ENCODE measurements at places on chromosomes 5 and 9.
A peak's percentile ranks its signal among the peaks of the same experiment; 100 is the strongest.

DNA sequence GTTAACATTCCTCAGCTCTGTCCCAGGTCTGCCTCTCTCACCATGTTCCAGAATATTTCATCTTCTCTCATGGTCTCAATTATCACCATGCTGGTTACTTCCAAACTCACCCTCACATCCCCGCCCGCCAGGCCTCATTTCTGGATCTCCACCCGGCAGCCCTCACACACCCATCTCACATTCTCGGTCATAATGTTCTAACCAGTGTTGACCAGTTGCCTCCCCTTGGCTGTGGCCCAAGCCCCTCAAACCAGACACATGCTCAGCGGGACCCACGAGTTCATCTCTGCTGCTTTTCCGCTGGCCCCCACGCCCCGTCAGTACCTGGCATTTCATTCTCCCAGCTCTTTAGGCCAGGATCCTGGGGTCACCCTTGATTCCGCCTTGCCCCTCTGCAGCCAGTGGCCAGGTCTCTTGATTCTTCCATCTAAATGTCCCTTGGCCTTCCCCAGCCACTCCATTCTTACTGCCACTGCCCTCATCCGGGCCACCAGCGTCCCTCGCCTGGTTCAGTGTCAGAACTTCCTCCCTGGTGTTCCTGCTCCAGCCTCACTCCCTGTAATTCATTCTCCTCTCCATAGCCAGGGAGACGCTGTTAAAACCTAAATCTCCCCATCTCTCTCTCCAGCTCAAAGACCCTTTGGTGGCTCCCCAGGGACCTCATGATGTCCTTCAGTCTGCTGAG lies 141.7 kb downstream of the MVB12B start:
- DNase-seq = no peak

DNA sequence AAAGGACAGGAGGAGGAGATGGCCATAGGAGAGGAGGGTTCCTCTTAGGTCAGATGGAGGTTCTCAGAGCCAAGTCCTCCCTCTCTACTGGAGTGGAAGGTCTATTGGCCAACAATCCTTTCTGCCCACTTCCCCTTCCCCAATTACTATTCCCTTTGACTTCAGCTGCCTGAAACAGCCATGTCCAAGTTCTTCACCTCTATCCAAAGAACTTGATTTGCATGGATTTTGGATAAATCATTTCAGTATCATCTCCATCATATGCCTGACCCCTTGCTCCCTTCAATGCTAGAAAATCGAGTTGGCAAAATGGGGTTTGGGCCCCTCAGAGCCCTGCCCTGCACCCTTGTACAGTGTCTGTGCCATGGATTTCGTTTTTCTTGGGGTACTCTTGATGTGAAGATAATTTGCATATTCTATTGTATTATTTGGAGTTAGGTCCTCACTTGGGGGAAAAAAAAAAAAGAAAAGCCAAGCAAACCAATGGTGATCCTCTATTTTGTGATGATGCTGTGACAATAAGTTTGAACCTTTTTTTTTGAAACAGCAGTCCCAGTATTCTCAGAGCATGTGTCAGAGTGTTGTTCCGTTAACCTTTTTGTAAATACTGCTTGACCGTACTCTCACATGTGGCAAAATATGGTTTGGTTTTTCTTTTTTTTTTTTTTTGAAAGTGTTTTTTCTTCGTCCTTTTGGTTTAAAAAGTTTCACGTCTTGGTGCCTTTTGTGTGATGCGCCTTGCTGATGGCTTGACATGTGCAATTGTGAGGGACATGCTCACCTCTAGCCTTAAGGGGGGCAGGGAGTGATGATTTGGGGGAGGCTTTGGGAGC lies 3.1 kb downstream of the EGR1 start:
- no peak for DNase-seq

DNA sequence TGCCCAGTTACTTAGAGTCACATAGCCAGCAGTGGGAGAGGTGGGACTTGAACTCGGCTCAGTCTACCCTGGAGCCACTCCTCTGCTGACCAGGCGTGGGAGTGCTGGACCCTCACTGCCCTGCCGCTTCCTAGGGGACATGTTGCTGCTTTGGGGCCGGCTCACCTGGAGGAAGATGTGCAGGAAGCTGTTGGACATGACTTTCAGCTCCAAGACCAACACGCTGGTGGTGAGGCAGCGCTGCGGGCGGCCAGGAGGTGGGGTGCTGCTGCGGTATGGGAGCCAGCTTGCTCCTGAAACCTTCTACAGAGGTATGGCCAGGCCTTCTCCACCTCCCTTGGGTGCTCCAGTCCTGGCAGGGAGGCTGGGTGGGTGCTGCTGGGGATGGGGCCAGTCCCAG lies 3.4 kb upstream of the CACFD1 start:
- DNase-seq = no peak

DNA sequence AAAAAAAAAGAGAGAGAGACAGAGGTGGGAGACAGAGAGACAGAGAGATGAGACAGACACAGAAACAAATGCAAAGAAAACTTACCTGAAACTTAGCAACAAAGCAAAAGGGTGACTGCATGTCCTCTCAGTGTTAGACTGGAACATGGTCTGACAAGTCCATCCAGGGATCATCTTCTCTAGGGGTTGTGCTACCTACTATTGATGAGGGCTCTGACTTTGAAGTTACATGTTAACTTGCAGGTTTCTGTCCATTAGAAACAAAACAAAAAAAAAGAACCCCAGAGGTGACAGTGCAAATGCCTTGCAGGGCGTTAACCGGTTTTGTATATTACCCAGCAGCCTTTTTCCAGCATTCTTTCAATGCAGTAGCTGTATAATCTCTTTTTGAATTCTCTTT lies 13.6 kb upstream of the SPARC start:
- no peak for DNase-seq

GRCh38 chr9:33858423-33858822 lies 41.5 kb downstream of the UBE2R2 start:
- DNase-seq = no peak

GRCh38 chr5:15442193-15442570 lies 57.8 kb upstream of the FBXL7 start:
- DNase-seq = no peak

- DNase-seq = no peak
Measured at GRCh38 chr9:124786881-124787573, 10.1 kb downstream of the OLFML2A start.

DNA sequence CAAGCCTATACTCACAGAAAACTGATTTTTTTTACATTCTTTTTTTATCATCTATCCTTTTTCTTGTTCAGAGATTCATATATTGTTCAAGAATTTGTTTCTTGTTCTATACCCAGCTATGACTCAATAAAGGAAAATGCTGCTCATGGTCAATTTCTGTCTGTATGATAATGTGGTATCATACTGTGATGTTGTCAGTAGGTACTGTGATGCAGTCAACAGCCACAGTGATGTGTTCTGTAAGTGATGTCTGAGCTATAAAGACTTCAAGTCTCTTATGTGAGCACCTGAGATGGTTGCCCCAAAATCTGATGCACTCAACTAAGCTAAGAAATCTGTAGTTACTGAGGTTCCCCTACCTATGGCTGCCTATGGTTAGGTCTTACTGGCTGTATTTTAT lies 294.2 kb upstream of the GRIN3A start:
- no peak for DNase-seq

DNA sequence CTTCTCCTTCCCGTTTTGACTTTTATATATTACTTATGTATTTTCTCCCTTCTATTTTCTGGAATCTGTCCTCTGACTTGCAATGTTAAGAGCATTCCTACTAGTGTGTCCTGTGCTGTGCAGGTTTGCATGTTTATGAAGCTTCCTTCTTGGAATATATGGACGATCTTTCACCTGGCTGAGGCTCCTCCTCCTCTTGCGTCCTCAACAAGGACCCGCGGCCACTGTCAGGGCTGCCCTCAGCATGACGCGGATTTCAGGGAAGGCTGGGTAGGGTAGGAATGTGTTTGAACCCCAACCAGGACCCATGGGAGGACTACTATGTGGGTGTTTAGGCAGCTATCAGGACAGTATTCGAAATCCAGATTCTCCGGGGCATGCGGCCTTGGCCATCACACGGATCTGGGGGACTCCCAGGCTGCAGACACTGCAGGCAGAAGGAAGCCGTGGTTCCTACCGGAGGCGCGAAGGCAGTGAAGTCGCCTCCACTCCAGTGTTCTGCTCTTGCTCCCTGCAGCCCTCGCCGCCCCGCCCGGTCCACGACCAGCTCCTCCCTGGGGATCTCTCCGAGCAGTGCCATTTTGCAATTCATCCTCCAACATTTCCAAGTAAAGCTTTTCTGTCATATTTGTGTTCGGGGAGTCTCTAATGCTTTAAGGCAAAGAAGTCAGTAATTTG lies 37.0 kb upstream of the OSMR start:
- peak; percentile 39 for DNase-seq

DNA sequence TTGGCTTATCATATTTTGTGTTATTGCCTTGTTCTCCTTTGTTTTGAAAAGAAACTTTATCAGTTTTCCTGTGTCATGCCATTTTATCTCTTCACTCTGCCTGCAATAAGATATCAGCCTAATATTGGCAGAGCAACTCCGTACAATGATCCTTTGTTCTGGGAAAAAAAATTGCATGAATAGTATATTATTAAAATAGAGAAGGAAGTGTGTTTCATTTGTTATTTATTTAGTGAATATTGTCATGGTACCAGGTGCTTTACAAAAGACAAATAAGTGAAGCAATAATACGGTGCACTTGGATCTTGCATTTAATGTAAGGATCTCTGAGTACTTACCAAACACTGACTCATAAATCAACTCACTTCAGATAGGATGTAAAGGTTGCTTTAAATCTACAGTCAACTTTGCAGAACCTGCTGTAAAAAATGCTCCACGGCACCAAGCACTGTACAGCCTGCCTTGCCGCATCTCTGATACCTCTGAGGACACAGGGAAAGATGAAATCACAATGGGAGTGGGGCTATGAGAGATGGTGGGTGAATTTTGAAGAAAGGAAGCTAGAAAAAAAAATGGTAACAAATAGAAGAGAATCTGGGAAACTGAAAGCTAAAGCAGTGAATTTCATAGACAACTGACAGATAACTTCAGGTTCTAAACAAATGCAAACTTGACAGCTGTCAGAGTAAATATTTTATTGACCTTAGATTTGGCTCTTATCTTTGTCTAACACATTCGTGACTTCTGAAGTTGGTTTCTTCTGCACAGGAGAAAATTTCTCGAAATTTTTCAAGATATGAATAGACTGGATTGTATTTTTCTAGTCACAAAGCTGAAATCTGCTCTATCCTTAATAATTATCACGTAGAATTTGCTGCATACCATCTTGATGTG lies 232.1 kb downstream of the ENC1 start:
- DNase-seq = no peak

DNA sequence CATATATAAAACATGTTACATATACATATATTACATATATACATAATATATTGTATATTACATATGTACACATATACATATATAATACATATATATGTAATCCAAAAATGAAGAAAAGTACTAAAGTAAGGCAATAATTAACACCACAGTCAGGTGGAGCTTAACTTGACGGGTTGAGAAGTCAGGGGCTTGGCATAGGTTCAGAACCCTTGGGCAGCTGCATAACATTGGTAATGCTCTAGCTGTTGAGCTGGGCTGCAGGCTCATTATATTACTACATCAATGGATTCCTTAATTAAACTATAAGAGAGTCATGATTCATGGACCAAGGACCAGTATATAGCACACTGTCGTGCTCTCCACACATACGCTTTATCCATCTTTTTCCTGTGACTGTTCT lies 435.2 kb upstream of the ADAMTS16 start:
- no peak for DNase-seq

- DNase-seq = no peak
Measured at GRCh38 chr9:115766370-115766955, 387.1 kb upstream of the PAPPA start.

DNA sequence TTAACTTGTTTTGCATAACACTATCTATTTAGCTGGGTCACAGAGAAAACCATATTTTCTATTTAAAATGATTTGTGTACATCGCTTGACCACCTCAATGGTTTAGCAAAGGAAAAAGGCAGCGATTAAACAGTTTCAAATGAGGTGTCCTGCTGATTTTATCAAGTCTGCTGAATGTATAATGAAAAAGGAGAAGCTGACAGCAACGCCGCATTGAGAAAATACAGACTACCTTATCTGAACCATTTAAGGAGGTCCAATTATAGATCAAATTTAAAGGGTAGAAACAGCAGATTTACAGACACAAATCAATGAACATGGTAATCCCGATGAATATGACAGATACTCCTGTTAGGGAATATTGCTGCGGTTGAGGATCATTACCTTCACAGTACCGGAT lies 29.6 kb downstream of the PSMB7 start:
- DNase-seq = no peak

GRCh38 chr5:150340614-150341255 lies 16.8 kb upstream of the TCOF1 start:
- DNase-seq = no peak

GRCh38 chr5:157354800-157355199 lies 88.9 kb downstream of the CYFIP2 start:
- DNase-seq = no peak

DNA sequence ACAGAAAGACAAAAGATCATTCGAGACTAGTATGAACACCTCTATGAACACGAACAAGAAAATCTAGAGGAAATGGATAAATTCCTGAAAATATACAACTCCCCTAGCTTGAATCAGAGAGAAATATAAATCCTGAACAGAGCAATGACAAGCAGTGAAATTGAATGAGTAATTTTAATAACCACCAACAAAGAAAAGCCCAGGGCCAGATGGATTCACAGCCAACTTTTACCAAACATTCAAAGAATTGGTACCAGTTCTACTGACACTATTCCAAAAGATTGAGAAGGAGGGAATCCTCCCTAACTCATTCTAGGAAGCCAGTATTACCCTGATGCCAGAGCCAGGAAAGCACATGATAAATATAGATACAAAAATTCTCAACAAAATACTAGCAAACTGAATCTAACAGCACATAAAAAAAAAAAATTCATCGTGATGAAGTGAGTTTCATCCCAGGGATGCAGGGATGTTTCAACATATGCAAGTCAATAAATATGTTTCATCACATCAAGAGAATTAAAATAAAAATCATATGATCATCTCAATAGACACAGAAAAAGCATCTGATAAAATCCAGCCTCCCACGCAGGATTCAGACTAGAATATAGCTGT lies 25.2 kb upstream of the PTGER4 start:
- DNase-seq = no peak

DNA sequence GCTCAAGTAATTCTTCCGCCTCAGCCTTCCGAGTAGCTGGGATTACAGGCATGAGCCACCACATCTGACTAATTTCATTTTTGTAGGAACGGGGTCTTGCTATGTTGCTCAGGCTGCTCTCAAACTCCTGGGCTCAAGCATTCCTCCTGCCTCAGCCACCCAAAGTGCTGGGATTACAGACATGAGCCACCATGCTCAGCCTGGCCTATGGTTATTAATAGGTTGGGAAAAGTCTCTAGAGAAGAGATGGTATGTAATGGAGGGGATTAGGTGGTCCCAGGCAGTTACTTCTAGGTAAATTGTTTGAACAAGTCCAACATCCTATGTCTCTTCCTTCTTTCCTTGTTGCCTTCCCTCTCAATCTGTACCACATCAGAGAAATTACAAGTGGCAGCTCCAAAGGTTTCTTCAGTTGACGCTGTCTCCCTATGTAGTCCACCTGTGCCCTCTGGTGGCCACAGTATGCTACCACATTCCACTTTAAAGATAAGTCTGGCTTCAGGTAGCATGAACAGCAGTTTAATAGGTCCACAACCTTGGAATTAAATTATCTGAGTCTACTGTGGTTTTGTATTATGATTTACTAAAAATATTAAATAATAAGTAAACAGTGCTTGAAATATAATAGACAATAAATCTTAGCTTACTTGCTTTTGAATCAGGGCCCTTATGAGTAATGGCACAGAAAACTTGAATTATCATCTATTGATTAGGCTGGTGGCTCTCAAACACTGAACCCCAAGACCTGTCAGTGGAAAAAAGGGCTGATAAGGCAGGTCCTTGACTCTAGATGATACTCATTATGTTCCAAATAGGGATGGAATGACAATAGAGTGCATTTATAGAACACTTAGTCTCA lies 9.7 kb downstream of the TIGD6 start:
- peak; percentile 63 for DNase-seq

- DNase-seq = no peak
Measured at GRCh38 chr5:72463449-72464052, 43.7 kb downstream of the ZNF366 start.
